ENCODE measurements at places on chromosomes 5 and 9. TPM values are rescaled to one million over a fixed set of nuclear protein-coding genes. Genes with fewer than 3 reads are reported as not detected.
A peak's percentile ranks its signal among the peaks of the same experiment; 100 is the strongest.

PCDH12 gene
- 7.6 TPM for total RNA-seq

GRCh38 chr5:145521066-145521465 is 314.1 kb downstream of the PRELID2 start:
- no peak for DNase-seq

GRCh38 chr5:98786191-98786853 is 12.9 kb downstream of the RGMB start:
- no peak for DNase-seq

- no peak for DNase-seq
Observed at GRCh38 chr5:169412831-169413230, 111.9 kb upstream of the SLIT3 start.

GRCh38 chr9:89562186-89562814 is 42.5 kb upstream of the GADD45G start:
- peak; percentile 54 for DNase-seq

- DNase-seq, result no peak
Observed at GRCh38 chr5:39422036-39422606, 2.7 kb downstream of the DAB2 start.

DNA sequence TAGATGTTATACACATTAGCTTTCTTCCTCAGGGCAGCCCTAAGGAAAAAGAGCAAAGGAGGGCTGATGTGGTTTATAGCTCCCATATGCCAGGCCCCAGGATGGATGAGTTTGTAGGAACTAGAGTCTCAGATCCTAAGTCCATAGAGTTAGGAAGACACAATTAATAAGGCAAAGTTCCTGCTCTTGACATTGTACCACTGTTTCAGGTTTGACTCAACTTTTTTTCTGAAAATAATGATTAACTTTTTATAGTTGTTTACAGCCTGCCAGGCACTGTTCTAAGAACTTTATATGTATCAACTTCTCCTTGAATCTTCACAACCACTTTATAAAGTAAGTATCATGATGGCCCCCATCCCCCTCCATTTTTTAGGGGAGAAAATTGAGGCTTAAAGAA is 339.5 kb downstream of the PDE4D start:
- no peak for DNase-seq

- DNase-seq, result no peak
Observed at GRCh38 chr5:4563400-4563799, 576.7 kb upstream of the ADAMTS16 start.

- no peak for DNase-seq
Observed at GRCh38 chr5:143309661-143310431, 93.6 kb downstream of the NR3C1 start.

DNA sequence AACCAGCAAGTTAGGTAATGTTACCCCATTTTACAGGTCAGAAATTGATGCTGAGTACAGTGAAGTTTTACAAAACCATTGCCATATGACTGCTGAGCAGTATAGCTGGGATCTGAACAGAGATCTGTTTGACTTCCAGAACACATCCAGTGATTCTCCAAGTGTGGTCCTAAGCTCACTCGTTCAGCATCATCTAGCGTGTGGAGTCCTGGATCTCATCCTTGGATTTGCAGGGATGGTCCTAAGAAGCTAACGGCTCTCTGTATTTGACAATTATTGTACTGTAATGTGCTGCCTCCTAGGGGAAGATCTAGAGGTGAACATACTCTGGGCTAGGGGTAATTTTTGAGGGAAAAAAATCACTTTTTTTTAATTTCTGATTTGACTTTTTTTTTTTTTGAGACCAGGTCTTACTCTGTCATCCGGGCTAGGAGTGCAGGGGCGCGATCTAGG is 1.4 kb downstream of the SLC26A2 start:
- no peak for DNase-seq

DNA sequence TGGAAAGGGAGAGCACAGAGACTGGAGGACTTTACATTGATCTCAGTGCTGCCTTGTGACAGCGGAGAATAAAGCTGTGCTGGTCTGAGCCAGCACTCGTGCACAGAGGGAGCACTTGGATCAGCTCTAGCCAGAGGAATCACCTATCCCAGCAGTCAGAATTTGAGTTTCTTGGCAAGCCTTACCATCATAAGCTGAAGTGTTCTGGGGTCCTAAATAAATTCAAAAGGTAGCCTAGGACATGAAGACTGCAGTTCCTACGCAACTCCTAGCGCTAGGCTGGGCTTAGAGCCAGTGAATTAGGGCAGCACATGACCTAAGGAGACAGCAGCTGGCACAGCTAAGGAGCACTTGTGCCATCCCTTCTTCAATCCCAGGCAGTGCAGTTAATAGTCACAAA is 119.5 kb downstream of the HMHB1 start:
- DNase-seq, result no peak

DNA sequence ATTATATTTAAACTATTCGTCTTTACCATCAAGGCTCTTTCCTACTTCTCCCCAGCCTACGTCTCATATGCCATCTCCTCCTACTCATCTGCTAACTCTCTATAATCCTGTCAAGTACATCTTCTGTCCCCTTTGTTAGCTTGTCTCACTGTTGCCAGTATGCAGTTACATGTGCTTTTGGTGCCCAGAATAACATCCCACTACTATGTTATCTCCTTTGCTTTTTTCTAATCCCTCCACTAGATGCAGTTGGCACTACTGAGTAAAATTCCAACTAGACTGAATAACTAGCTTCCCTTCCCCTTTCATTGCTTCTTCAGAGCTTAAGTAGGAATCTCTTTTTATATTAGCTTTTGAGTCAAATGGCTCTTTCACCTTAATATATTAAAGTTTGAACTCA is 3.0 kb upstream of the ARRDC3 start:
- no peak for DNase-seq
